ENCODE measurements at places on chromosomes 2 and 18. TPM values are rescaled to one million over a fixed set of nuclear protein-coding genes. Genes with fewer than 3 reads are reported as not detected.
A peak's percentile ranks its signal among the peaks of the same experiment; 100 is the strongest.

TMEM169 gene
- polyA plus RNA-seq = 0.19 TPM

DNA sequence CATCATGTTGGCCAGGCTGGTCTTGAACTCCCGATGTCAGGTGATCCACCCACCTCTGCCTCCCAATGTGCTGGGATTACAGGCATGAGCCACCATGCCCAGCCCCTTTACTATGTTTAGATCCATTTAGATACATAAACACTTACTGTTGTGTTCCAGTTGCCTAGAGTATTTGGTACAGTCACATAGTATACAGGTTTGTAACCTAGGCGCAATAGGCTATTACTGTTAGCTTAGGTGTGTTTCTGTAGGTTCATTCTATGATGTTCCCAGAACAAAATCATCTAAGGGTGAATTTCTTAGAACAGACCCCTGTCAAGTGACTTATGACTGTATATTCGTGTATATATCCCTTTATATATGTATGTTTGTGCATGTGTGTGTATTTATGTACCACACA lies 61.8 kb downstream of the MYCN start:
- H3K4me1 ChIP-seq = no peaks in the 10 kb centered on the region
- no peaks in the 10 kb centered on the region for H3K27me3 ChIP-seq
- no peak overlapping the region for H3K27ac ChIP-seq
- H3K36me3 ChIP-seq = no peaks in the 10 kb centered on the region
- DNase-seq = no peak

- no peak for DNase-seq
- no peaks in the 10 kb centered on the region for H3K4me1 ChIP-seq
Observed at GRCh38 chr2:74702001-74702715, 48.1 kb downstream of the SEMA4F start.

DNA sequence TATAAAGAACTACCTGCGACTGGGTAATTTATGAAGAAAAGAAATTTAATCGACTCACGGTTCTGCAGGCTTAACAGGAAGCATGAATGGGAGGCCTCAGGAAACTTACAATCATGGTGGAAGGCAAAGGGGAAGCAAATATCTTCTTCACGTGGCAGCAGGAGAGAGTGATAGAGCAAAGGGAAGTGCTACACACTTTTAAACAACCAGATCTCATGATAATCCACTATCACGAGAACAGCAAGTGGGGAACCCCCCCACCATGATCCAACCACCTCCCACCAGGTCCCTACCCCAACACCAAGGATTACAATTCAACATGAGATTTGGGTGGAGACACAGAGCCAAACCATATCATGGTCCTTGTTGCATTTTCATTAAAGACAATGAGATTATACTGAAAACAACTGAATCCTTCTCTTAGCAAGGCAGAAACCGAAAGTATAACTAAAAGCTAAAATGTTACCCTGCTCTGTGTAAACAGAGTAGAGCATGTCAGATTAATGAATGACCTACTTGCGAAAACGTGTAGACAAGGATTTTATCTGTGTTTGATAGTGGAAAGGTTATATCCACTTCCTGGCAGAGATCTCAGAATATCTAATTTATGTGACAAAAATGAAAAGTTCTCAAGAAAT lies 60.1 kb upstream of the RBBP8 start:
- H3K27ac ChIP-seq = no peak overlapping the region
- no peak for DNase-seq
- peaks cover 7% of the 10 kb centered on the region for H3K4me1 ChIP-seq
- H3K4me3 ChIP-seq = no peak overlapping the region
- H3K27me3 ChIP-seq = no peaks in the 10 kb centered on the region

GRCh38 chr2:95075440-95076132 lies 46.0 kb downstream of the MRPS5 start:
- DNase-seq = no peak
- H3K27me3 ChIP-seq = peaks cover 36% of the 10 kb centered on the region
- H3K36me3 ChIP-seq = no peaks in the 10 kb centered on the region
- no peak overlapping the region for H3K4me3 ChIP-seq
- H3K27ac ChIP-seq = peak overlapping the region; percentile 62
- peaks cover 4% of the 10 kb centered on the region for H3K4me1 ChIP-seq

DNA sequence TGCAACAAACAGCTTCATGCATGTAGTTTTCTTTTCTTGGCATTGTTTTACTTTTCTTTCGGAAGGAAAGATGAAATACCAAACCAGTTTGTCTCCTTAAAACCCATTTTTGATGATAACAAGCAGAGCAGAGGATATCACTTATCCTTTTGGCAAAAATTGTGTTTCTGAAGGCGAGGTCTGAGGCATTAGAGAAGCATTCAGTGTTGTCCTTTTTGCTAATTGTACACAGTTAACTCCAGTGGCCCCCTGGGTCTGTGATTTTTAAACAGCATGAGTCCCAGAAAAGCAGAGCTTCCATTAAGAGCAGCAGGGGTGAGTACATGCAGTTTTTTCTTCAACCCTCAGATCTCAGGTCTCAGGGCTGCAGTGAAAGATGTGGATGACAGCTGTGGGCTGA lies 41.3 kb downstream of the TTC39C start:
- no peak for DNase-seq
- no peak overlapping the region for H3K27ac ChIP-seq
- peaks cover 22% of the 10 kb centered on the region for H3K4me1 ChIP-seq

- H3K27ac ChIP-seq = no peak overlapping the region
- DNase-seq = no peak
- no peaks in the 10 kb centered on the region for H3K36me3 ChIP-seq
- no peaks in the 10 kb centered on the region for H3K4me1 ChIP-seq
Observed at GRCh38 chr2:207112383-207112782, 53.4 kb downstream of the KLF7 start.
